Stimulated activated CD4-positive, alpha-beta T cell treated with anti-CD3 and anti-CD28 coated beads, Interleukin-2, amount 100 ng/mL, for 48 hours (primary cell): ENCODE measurements at places on chromosomes 6 and 20.
A peak's percentile ranks its signal among the peaks of the same experiment; 100 is the strongest.

GRCh38 chr6:44524476-44525227 lies 137.1 kb downstream of the CDC5L start:
- no peak for DNase-seq

- no peak for DNase-seq
These were observed 139.9 kb downstream of the TBXT start for GRCh38 chr6:166027761-166028160.

GRCh38 chr6:151494235-151494935 lies 568 bp downstream of the CCDC170 start:
- DNase-seq, result no peak

DNA sequence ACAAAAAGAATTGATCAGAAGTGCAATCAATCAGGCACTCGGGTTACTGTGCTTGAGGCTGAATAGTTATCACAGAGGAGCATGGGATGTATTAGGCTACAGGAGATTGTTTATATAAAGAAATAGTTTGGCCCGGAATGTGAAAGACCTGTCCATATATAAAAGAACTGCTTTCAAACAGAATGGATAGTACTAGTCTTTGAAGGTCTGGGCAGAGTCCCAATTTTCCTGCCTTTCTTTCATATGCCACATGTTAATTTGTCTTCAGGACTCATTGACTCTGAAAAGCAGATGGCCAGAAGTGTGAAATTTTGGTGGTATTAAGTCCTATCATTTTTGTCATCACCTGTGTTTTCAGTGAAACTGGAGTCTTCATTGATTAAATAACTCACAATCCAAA lies 314.5 kb downstream of the EYA4 start:
- DNase-seq, result no peak

GRCh38 chr6:75025371-75025770 lies 180.5 kb downstream of the COL12A1 start:
- no peak for DNase-seq

- DNase-seq, result no peak
These were observed 1.0 kb upstream of the NXT1 start for GRCh38 chr20:23349338-23350195.

DNA sequence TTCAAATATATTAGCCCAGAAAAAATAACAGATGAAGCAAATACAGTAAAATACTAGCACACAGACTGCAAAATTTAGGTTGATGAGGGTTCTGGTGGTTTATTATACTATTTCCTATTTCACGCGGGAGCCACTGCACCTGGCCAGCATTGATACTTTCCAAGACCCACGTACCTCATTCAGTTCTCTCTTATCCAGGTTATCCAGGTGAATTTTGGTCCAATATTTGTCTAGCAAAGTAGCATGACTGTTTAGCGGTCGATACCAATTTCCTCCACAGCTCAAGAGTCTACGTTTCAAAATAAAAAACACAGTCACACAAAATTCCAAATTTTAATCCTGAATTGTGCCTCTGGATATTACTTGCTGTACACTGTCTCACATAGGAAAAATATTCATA lies 34.8 kb downstream of the MDN1 start:
- DNase-seq, result no peak

DNA sequence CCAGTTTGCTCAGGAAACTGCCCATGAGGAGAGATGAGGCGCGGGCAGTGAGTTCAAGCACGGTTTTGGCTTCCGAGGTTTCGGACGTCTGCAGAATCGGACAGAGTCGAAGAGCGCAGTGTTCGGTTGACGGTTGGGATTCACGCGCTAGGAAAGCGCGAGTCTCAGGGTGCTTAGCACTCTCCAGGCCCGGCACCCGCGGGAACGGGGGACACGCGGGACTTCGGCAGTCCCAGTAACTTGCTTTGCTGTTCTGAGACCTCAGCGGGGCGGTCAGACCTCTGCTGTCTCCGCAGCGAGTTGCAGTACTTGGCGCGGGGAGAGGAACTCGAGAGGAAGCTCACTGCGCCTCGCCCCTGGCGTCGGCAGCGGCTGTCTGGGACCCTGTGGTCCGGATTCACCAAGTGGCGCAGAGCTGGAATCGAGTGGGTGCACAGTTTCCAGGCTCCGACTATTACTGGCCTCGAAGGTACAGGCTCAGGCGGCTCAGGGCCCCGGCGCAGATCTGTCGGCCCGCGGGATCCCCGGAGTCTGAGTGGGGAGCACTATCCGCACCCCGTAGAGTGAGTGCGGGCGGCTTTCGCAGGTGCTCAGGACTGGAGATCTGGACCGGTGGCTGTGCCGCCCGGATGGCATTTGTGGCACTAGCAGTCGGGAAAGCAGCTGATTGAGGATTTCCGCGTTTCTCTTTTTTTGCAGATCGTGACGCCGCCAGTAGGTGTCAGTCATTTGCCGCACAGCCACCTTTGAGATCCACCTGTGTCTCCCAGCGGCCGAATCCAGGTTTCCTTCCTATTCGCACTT lies at the start of gene POM121L2:
POM121L2 (minus strand) TSS at position 128 of the 804 bp plus-strand sequence; CDS start at position 25, 103 bp downstream.
- peak; percentile 47 for DNase-seq

DNA sequence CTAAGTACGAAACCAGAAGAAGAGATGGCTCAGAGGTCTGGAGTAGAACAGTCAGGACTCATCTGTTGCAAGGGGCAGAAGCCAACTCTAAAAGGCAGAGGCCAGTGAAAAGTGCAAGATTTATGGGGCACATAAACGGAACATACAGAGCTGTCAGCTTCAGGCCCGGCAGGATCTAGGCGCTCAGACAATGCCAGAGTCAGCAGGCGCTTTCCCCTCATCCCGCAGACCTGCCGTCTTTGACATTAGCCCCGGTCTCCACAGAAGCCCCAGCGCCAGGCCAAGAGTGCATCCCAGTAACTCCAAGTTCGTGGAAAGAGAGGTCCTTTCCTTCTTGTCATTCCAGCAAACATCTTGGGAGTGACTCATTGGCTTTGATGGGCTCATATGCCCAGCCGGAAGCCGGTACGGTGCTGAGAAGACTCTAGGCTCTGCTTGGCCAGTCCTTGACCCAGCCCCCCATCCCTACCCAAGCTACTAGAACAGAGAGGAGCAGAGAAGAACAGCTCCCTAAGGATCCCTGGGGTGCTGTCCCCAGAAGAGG lies 260.9 kb downstream of the TAF4 start:
- DNase-seq, result no peak

GRCh38 chr6:139825935-139826374 lies 451.5 kb upstream of the CITED2 start:
- no peak for DNase-seq

DNA sequence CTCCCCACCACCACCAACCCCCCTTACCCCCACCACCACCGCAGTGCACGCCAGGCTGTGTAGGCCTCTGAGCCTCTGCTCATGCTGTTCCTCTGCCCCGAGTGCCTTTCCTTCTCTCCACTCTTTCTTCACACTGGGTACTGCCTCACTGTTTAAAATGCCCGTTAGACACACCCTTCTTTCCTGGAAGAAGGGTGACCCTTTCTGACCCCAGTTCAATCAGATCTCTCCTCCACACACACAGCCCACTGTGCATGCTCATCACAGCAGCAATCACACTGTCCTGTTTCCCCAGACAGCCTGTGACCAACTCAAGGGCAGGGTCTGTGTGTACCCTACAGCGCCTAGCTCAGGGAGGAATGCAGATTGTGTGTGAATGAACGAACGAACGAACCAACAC lies 10.0 kb downstream of the TMEM74B start:
- no peak for DNase-seq

GRCh38 chr6:31636698-31637596 lies 15.5 kb downstream of the BAG6 start:
- no peak for DNase-seq

- DNase-seq, result no peak
These were observed 4.3 kb downstream of the RPP40 start for GRCh38 chr6:4999586-4999985.

DNA sequence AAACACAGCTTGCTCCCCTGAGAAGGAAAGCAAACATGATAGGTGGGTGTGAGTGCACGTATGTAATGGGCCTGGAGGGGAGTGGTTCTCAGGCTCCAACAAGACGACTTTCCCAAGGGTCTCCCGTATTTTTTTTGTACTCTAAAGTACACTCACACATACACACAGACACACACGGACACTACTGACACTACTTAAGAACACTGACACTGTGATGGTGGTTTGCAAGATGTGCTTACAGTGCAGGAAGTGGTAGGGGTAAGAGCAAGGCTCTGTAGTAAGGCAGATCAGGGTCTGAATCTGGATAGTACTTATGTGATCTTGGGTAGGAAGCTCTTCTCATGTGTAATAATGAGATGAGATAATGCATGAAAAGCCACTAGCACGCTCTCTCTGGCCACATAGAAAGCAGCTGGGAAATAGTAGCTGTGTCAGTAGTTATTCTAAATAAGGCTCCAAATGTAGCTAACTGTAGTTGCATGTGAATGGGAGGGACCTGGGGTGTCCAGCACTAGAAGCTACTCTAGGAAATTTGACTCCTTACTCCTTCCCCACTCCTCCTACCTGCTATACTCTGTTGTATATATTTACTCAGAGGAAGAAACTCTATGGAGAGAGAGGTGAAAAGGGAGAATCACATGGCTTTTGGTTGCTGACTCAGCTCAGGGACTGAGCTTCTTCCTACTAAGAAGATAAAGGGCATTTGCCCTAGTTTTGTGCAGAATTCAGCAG lies 8.4 kb upstream of the ZBTB24 start:
- no peak for DNase-seq

GRCh38 chr6:29813809-29814208 lies 13.8 kb upstream of the HLA-G start:
- DNase-seq, result no peak

DNA sequence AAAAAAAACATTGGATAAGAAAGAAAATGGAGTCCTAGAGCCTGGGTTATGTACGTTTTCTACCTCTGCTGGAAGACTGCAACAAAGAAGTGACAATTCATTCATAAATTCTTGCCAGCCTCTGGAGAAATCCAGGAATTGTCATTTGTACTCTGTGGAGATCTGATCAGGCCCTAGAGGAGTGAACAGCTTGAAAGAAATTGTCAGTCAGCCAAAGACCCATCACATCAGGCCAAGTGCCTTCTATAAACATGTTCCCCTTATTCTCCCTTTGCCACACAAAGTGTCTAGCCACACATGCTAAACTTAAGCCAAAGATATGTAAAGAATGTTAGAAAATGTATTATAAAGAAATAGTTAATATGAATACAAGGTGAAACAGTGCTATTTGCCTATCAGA lies 152.4 kb downstream of the ADAT2 start:
- no peak for DNase-seq

GRCh38 chr6:12480379-12480778 lies 190.2 kb downstream of the EDN1 start:
- DNase-seq, result no peak

DNA sequence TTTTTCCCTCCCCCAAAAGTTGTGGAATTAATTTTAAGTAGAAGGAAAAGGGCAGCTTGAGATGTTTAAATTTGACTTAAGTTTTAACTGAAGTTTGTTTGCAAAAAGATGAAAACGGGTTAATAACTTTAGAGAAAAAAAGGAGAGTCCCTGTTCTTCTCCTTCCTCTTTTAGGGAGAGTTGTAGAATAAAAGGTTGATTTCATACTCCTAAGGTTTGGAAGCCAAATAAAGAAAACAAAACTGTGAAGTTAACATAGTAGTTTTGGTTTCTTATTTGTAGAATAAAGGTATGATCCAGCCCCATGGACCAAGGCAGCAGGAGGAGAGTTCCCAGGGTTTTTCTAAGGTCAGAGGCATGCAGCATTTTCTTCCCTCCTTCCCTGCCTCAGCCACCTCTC lies 33.4 kb downstream of the FOXO3 start:
- no peak for DNase-seq

- no peak for DNase-seq
These were observed 40.3 kb downstream of the PPP1R14C start for GRCh38 chr6:150183105-150183504.

GRCh38 chr20:57647933-57648785 lies 27.9 kb upstream of the ZBP1 start:
- DNase-seq, result no peak

DNA sequence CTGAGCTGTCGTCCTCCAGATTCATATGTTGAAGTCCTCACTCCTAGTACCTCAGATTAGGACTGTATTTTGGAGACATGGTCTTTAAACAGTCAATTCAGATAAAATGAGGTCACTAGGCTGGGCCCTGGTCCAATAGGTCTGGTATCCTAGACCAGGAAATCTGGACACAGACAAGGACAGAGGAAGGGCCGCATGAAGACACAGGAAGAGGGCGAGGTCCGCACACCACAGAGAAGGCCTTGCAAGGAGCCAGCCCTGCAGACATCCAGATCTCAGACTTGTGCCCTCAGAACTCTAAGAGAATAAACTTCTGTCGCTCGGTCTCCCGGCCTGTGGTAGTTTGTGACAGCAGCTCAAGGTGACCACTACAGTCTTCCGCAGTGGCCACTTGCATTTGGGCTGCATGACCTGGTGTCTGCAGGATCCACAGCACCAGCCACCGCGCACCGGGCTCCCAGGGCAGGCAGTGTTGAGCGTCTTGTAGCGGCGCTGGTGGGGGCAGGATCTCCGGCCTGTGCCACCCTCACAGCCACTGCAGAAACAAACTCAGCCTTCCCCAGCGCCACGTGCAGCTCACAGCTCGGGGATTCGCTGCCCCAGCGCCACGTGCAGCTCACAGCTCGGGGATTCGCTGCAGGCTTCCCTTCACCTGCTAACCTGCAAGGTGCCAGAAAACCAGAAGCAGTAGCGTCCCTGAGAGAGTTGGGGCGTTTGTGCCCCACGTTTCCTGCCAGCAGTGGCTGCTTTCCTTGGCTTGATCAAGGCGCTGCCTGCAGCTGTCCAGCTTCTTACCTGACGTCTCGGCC lies 6.0 kb upstream of the RBM38 start:
- no peak for DNase-seq

DNA sequence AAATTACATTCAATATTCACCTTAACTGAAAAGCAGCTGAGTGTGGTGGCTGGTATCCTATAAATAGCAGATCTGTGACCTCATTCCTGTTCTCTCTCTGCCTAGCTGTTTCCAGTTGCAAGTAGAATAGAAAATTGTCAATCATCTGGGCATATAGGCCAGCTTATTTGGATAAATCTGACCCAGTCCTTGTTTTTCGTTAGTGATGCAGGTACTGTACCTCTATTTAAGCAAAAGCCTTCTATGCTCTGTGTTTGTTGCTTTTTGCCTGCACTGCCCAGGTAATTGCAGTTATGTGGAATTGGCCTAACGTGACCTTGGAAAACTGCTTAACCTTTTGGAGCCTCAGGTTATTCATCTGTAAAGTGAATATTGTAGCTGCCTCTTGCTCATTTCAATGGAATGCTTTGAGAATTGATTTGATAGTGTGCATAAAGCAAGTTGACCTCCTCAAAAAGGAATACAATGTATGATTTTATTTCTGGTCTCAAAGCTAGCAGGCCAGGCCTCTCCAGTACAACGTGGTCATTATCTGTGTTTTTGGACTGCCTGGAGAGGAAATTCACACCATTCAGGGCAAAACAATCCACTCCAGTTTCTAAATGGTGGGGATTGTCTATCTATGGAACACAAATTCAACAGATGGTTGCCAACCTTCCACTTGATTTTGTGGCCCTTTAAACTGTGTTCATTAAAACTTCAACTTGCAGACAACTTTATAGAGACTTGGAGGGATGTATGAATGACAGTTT lies 508.7 kb upstream of the CITED2 start:
- DNase-seq, result no peak

DNA sequence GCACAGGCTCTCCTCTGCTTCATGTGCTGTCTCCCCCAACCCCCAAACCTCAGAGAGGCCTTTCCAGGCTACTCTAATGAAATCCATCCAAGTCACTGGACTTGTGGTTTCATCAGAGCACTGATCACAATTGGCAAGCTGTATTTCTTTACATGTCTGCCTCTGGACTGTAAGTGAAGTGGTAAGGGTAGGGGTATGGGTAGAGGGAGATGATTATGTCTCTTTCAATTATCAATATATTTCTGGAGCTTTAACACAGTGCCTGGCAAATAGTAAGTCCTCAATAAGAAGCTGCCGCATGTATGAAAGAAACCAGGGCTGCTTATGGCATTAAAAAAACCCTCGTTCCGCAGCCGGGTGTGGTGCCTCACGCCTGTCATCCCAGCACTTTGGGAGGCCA lies 5.4 kb downstream of the TRERF1 start:
- DNase-seq, result no peak
